T-cell (primary cell): ENCODE measurements at places on chromosomes 7 and 10.

GRCh38 chr7:154913638-154914307 is 89.2 kb downstream of the PAXIP1 start:
- DNase-seq = peak; percentile 86

DNA sequence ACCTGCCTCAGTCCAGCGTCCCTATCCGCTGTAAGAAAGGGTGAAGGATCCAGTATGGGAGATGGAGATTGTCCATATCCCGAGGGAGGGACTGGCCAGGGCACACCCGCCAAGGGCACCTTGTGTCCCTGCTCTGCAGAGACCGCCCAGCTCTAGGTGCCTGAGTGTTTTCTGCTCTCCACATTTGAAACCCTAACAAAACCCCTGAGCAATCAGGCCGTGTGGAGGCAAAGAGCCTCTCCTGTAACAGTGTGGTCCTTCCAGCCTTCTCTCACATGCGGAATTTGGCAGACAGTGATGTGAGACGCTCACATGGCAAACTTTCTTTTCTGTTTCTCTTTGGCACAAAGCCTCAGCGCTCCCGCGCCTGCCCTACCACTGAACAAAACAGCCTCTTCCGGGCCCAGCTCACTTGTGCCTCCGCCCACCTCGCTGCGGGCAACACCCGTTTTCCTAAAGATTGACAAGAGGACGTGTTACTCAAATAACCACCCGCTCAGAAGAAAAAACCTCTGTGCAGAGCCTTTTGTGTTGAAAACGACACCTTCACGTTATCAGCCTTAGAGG is 514.8 kb downstream of the DNAJB6 start:
- DNase-seq = peak; percentile 89

DNA sequence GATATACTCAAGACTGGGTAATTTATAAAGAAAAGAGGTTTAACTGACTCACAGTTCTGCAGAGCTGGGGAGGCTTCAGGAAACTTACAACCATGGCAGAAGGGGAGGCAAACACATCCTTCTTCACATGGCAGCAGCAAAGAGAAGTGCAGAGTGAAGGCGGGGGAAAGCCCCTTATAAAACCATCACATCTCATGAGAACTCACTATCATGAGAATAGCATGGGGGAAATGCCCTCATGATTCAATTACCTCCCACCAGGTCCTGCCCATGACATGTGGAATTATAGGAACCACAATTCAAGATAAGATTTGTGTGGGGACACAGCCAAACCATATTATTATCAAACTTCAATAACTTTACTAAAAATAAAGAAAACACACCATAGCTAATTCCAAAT is 30.4 kb upstream of the JAZF1 start:
- no peak for DNase-seq

DNA sequence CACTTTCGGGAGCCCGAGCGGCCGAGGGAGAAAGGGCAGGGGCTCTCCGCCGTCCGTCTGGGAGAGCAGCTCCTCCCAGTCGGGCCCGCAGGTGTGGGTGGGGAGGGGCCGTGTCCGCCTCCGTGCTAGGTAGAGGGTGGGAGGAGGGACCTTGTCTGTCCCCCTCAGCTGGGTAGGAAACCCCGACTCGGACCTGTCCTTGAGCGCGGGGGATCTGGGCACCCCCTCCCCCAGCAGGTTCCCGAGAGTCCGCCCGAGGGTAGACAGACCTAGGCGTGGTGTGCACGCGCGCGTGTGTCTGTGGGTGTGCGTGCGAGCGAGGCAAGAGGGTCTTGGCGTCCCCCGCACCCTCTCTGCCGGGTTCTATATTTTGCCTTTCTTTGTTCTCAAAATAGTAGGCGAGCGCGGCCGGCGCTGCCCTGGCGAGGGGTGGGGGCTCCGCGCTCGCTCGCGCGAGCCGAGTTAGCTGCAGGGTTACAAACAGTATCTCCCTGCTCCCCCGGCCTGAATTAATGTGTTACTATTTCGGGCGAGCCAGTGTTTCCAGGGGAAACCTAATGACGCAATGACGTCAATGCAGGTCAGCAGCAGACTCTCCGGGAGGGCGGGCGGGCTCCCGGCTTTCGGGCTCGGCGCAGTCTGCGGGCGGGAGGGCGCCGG is 73.9 kb upstream of the LEP start:
- DNase-seq = no peak

DNA sequence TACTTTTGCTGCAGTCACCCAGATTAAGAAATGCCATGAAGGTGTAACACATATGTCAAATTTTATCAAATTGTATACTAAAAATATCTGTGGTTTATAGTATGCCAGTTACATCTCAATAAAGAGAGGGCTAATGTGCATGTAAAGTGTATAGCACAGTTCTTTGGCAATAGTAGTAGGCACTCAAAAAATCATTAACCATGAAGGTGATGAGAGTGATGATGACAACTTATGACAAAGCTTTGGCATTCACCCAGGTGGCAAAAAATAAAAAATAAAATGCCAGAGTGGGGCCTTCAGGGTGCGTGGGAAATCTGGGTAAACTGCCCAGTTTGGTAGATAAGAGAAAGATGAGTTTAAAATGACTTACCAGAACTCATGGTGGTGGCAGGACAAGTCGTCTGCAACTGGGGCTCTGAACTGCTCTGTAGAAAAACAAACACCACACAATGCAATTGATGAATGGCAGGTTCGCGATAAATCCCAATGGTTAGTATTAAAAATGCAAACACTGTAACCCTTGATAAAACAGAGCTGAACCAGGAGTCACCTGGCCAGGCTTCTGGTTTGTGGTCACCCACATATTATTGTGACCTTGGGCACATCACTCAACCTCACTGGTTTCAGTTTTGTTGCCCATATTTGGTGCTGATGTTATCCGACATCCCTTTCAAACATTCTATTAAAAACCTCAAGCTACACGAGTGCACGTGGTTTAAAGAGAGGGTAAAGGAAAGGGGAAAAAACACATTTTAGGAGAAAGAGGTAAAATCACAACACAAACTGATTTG is 120.2 kb downstream of the SORBS1 start:
- no peak for DNase-seq

GRCh38 chr7:44703921-44704320 is 44.7 kb upstream of the ZMIZ2 start:
- no peak for DNase-seq
